ENCODE measurements at places on chromosomes 1 and 21.

GRCh38 chr21:32888971-32889370 lies 117.4 kb upstream of the PAXBP1 start:
- DNase-seq = peak; percentile 15

GRCh38 chr1:6260961-6261614 lies at the start of gene GPR153:
TSS of gene GPR153 (minus strand) at chr1:6261098. CDS start at chr1:6254905, 6,193 bp downstream.
- DNase-seq = peak; percentile 74

GRCh38 chr1:12566484-12567287 lies 51.3 kb downstream of the DHRS3 start:
- no peak for DNase-seq

DNA sequence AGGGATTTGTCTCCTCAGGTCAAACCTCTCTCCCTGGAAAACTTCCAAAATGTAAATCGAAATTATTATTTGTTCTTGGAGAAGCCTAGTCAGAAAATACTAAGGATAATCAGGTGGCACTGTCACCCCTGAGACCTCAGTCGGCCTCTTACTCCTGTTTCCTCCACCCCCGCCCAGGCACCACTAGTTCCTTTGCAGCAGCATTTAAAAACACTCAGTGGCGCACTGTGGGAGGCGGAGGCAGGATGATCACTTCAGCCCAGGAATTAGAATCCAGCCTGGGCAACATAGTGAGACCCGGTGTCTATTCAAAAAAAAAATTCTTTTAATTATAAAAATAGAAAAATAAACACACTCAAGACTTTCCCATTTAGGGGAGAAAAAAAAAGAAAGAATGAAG lies 18.0 kb upstream of the IFNAR2 start:
- DNase-seq = no peak

DNA sequence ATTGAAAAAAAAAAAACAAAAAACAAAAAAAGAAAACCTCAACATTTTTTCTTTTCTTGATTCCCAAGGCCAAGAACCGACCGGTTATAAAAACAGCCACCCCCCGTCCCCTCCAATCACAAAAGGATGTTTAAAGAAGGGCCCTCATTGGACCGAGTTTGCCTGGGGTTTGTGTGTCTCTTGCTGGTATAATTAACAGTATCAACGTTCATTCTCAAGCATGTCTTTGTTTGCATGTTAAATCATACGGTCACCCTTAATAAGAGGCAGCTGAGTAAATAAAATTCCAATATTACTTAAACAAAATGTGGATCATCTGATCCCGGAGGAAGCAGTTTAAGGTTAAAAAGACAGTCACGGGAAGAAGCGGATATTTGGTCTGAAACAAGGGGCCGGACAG lies 201.1 kb downstream of the PRDM2 start:
- no peak for DNase-seq

DNA sequence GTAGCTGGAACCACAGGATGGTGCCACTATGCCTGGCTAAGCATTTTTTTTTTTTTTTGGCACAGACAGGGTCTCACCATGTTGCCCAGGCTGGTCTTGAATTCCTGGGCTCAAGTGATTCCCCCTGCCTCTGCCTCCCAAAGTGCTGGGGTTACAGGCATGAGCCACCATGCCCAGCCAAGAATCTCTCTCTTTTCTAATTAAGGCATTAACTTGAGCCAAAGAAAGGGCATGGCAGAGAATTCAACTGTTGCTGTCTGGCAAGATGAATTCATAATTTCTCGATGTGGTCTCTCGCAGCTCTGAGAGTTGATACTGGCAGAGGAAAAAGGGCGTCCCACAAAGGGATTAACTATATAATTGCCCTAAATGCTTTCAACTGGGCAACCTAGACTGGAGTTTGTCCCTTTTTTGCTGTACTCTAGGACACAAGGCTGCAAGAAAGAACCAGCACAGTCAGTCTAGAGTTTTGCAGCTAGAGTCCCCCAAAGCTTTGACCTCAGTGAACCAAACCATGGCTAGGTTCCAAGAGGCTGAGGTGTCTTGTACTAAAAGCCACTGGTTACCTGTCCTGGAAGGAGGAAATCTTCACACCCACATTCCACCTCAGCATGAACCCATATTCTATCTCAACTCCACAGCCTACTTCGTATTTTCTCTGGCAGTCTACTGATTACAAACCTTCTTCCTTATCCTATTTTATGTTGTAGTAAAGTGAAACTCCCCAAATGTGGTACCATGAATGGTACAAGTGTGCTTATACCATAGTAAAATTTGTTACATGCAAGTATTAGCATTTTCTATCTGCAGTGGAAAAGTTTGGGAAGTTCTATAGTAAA lies 51.2 kb downstream of the OPTC start:
- peak; percentile 57 for DNase-seq

DNA sequence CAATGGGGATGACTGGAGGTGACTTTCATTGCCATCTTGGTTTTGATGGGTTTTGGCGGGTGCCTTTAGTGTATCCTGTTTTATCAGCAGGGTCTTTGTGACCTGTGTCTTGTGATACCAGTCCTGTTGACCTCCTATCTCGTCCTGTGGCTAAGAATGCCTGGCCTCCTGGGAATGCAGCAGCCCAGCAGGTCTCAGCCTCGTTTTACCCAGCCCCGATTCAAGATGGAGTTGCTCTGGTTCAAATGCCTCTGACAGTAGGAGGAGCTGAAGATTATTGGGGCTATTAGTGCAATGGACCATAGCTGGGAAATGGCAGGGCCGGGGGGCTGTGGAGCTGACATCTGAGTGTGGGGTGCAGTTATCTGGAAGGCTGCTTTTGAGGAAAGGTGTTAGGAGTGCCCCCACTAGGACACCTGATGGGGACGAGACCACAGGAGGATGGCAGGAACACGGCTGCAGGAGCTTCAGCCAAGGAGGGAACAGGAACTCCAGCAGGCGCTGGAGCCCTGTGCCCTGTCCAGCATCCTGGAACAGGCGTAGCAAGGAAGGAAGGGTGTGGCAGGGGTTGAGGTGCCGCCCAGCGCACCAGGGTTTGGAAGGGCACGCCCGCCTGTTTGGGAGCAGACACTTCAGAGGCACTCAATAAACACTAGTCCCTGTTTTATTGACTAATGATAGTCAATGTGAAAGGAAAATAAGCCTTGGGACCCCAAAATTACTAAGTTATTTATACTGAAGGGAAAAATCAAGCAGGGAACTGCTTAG lies 15.3 kb upstream of the AGPAT3 start:
- DNase-seq = no peak

- peak; percentile 95 for DNase-seq
These were observed 67.0 kb downstream of the TGFB2 start for GRCh38 chr1:218412171-218412570.

- DNase-seq = no peak
These were observed 174.0 kb upstream of the ATP1B1 start for GRCh38 chr1:168932539-168932938.

- peak; percentile 75 for DNase-seq
These were observed 102.0 kb downstream of the BEND5 start for GRCh38 chr1:48674641-48675040.

DNA sequence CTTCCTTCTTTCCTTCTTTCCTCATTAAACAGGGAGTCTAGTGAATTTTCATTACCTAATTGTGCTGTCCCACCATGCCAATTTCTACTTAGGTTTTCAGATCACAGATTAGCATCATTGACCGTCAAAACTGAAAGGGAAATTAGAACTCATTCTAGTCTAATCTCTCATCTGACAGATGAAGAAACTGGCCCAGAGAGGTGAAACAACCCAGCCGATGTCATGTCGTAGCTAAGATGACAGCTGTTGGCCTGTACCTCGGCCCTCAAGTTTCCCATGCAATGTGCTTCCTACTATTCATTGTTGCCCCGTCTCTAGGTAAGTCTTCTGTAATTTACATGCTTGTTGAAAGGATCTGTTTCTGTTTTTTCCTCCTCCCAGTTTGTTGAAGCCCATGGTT lies 128.2 kb upstream of the KIAA0040 start:
- no peak for DNase-seq

DNA sequence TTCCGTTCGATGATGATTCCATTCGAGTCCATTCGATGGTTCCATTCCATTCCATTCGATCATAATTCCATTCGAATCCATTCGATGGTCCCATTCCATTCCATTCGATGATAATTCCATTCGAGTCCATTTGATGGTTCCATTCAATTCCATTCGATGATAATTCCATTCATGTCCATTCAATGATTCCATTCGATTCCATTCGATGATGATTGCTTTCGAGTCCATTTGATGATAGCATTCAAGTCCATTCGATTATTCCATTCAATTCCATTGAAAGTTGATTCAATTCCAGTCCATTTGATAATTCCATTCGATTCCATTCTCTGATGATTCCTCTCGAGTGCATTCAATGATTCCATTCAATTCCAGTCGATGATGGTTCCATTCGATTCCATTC lies 3895.3 kb downstream of the SRGAP2C start:
- no peak for DNase-seq

DNA sequence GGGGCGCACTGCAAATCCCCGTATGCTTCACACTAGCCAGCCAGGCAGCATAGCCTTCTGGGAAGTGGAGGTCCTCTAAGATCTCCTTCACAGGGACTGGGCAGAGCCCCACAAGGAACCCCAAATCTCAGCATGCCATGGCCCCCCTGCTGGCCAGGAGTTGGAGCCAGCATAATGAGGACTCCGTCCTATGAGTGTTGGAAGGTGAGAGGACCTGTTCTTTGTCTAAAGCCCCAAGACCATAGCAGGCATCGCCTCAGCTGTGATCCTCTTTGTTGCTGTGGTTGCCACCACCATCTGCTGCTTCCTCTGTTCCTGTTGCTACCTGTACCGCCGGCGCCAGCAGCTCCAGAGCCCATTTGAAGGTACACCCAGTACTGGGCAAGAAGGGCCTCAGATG lies 1.5 kb downstream of the SHISA4 start:
- no peak for DNase-seq

GRCh38 chr1:235873045-235873444 lies 6.3 kb upstream of the LYST start:
- DNase-seq = no peak

DNA sequence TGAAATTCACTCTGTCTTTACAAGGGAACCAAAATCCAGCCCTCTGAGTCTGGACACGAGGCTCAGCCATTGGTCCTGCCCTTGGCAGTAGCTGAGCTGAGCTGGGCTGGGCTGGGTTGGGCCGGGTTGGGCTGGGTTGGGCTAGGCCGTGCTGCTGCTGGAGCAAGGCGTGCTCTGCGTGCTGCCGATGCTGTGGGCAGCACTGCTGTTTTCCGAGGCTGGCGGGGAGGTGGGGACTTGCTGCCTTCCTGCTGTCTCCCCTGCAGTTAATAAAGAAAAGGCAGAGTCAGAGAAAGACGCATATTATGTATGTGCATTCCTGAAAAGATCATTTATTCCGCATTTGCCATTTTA lies 182.9 kb downstream of the CDC7 start:
- no peak for DNase-seq

GRCh38 chr1:231953660-231954059 lies 327.1 kb downstream of the DISC1 start:
- DNase-seq = no peak

- DNase-seq = peak; percentile 74
These were observed 315.9 kb downstream of the ST6GALNAC3 start for GRCh38 chr1:76390456-76390855.

GRCh38 chr1:21497466-21498061 lies 11.7 kb upstream of the ALPL start:
- no peak for DNase-seq

- DNase-seq = no peak
These were observed 10.6 kb upstream of the AK2 start for GRCh38 chr1:33047290-33047689.

DNA sequence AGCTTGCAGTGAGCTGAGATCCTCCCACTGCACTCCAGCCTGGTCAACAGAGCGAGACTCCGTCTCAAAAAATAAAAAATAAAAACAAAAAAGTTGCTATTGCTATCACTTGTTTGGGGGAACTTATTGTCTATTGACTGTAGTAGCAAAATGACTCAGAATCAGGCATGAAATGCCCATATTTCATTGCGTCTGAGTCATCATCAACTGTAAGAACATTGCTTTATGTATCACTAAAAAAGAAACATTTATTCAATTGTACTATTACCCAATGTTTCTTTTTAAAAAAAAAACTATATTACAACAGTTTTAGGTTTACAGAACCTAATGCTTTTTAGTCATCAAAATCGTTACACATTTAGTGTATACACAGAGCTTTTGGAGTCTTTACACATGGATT lies 91.0 kb upstream of the FMN2 start:
- DNase-seq = peak; percentile 9

DNA sequence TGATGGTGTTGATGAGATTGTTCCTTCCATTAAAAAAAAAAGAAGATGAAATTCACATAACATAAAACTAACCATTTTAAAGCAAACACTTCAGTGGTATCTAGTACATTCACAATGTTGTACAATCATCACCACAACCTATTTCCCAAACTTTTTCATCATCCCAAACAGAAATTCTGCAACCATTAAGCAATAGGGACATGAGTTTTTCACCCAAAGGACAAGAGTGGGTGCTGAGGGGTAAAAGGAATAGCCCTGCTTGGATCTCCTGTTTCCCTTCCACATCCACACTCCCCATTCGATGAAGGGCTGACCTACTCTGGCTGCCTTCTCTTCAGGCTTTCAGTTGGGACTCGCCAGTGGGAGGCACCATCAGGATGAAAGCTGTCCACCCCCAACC lies 59.3 kb downstream of the SLC9A1 start:
- no peak for DNase-seq

GRCh38 chr1:57549300-57549699 lies 125.4 kb upstream of the DAB1 start:
- no peak for DNase-seq

- peak; percentile 47 for DNase-seq
These were observed 33.5 kb upstream of the HHAT start for GRCh38 chr1:210294999-210295745.

DNA sequence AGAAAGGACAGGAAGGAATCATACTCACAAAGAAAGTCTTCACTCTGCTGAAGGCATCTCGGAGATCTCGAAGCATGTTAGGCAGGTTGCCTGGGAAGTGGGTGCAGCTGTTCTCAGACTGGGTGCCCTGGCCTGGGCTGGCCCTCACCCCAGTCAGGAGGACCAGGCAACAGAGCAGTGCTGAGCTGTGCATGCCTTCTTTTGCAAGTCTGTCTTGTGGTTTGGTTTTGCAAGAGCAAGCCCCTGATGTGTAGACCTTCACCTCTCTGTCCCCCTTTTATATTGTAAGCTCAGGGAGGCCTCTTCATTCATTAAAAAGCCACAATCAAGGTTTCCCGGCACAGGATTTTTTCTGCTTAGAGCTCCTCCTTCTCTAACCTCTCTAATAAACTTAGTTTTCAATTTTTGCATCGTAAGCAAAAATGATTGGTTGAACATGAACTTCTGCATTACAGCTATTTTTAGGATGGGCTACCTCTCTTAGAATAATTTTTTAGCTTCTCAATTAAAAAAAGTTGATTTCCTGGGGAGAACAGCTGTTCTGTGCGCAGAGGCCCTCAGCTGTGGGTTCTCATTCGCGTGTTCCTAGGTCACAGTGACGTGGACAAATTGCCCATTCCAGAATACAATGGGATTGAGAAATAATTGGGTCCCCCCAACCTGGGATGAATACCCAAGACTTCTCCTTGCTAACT lies at the start of gene IL10:
IL10 (minus strand) TSS at position 252 of the 695 bp plus-strand sequence; CDS start at position 193, 59 bp downstream.
- DNase-seq = no peak

GRCh38 chr1:193971595-193971994 lies 785.2 kb upstream of the B3GALT2 start:
- DNase-seq = peak; percentile 79

Data from astrocyte of the hippocampus (primary cell).